ENCODE measurements at places on chromosomes 5 and 9. TPM values are rescaled to one million over a fixed set of nuclear protein-coding genes. Genes with fewer than 3 reads are reported as not detected.

The GPRIN1 gene
- total RNA-seq, result 7.1 TPM

The ANKRD55 gene
- total RNA-seq, result not detected

The FOXE1 gene
- 4.5 TPM for total RNA-seq

The MAMDC2 gene
- 0.29 TPM for total RNA-seq

The CDKN2A gene
- not detected for total RNA-seq
